Activated CD4-positive, alpha-beta T cell treated with anti-CD3 and anti-CD28 coated beads, Interleukin-2, amount 10 ng/mL, durations not matched to agents 24 days and 14 days (primary cell): ENCODE measurements at places on chromosomes 3 and 15. TPM values are rescaled to one million over a fixed set of nuclear protein-coding genes. Genes with fewer than 3 reads are reported as not detected.
A peak's percentile ranks its signal among the peaks of the same experiment; 100 is the strongest.

Gene SLC35G2
- total RNA-seq = 3.4 and 3.8 TPM in 2 replicates

Gene HTR3E
- not detected in 2 replicates for total RNA-seq

Gene CLRN1
- not detected in 2 replicates for total RNA-seq

Gene BLOC1S6
- 42.8 and 44.8 TPM in 2 replicates for total RNA-seq

Gene ZNF385D
- not detected in 2 replicates for total RNA-seq

Gene ZNF774
- 1.2 and 2.3 TPM in 2 replicates for total RNA-seq

Gene ADAMTS7
- 1.3 TPM in 2 replicates for total RNA-seq

Gene MKRN3
- total RNA-seq = 1.5 and 2.1 TPM in 2 replicates

Gene UCN2
- total RNA-seq = not detected in 2 replicates

DNA sequence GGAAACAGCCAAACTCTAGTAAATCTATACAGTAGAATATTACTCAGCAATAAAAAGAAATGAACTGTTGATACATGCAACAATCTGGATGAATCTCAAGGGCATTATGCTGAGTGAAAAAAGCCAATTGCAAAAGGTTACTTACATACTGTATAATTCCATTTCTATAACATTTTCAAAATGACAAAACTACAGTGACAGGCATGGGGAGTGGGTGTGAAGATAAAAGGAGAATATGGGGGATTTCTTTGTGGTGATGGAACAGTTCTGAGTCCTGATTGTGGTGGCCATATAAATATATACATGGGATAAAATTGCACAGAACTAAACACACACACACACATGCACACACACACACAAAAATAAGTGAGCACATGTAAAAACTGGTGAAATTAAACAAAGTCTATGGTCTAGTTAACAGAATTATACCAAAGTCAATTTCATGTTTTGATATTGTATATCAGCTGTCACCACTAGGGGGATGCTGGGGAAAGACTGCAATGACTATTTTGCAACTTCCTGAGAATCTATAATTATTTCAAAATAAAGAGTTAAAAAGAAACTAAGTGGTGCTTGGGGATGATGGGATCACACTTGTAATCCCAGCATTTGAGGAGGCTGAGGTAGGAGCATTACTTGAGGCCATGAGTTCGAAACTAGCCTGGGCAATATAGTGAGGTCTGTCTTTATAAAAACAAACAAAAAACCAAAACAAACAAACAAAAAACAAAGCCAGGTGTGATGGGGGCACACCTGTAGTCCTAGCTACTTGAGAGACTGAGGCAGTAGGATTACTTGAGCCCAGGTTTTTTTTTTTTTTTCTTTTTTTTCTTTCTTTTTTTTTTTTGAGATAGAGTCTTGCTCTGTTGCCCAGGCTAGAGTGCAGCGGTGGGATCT is 66.0 kb downstream of the SPTSSB start:
- no peak overlapping the region for H3K27ac ChIP-seq
- H3K4me1 ChIP-seq = peaks cover 3% of the 10 kb centered on the region
- peaks cover 1% of the 10 kb centered on the region for H3K36me3 ChIP-seq
- no peak overlapping the region for H3K4me3 ChIP-seq
- DNase-seq = no peak

GRCh38 chr15:100131321-100132224 is 210.2 kb downstream of the ADAMTS17 start:
- H3K4me3 ChIP-seq = peak overlapping the region; percentile 69
- DNase-seq = peak; percentile 72
- no peaks in the 10 kb centered on the region for H3K4me1 ChIP-seq
- H3K27me3 ChIP-seq = peaks cover 3% of the 10 kb centered on the region
- peak overlapping the region; percentile 37 for H3K27ac ChIP-seq

DNA sequence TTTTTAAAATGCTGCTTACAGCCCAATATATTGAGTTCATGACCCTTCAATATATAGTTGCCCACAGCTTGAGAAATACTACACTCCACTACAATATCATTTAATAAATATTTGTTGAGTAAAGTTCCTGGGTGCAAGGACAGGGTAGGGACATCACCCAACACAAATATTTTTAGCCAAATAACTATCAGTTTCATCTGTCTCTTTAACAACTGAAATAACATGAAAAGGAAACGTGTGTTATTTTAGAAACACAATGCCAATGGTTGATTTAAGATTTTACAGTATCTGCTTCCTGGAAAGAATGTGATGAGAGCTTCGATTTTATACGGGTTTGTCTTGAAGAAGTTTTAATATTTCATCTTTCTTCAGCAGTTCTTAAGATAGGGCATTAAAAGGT is 67.7 kb upstream of the CDV3 start:
- no peak for DNase-seq
- peak overlapping the region; percentile 83 for H3K27ac ChIP-seq
- no peaks in the 10 kb centered on the region for H3K27me3 ChIP-seq
- peaks cover 13% of the 10 kb centered on the region for H3K4me1 ChIP-seq

GRCh38 chr3:53506110-53506762 is 11.8 kb downstream of the CACNA1D start:
- H3K4me3 ChIP-seq = no peak overlapping the region
- no peaks in the 10 kb centered on the region for H3K4me1 ChIP-seq
- DNase-seq = no peak
- no peak overlapping the region for H3K27ac ChIP-seq
- H3K27me3 ChIP-seq = peaks cover 34% of the 10 kb centered on the region

DNA sequence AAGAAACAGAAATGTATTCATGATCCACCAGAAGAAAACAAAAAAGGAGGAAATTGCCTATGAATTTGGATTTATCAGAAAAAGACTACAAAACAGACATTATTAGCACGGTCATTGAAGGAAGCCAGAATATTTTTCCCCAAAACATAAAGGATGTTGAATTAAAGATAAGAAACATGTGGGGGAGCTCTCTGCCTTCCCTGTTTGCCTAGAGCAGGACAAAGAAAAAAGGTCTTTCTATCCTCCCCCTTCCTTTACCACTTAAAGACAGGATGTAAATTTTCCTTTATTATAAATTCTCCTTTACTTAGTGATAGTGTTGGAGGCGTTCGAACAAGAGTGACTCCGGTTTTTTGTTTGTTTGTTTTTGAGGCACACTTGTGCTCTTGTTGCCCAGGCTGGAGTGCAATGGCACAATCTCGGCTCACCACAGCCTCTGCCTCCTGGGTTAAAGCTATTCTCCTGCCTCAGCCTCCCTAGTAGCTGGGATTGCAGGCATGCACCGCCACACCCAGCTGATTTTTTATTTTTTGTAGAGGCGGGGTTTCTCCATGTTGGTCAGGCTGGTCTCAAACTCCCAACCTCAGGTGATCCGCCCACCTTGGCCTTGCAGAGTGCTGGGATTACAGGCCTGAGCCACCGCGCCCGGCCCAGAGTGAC is 14.9 kb upstream of the RPN1 start:
- no peak overlapping the region for H3K4me3 ChIP-seq
- no peak for DNase-seq
- H3K27me3 ChIP-seq = peaks cover 20% of the 10 kb centered on the region
- no peak overlapping the region for H3K27ac ChIP-seq

DNA sequence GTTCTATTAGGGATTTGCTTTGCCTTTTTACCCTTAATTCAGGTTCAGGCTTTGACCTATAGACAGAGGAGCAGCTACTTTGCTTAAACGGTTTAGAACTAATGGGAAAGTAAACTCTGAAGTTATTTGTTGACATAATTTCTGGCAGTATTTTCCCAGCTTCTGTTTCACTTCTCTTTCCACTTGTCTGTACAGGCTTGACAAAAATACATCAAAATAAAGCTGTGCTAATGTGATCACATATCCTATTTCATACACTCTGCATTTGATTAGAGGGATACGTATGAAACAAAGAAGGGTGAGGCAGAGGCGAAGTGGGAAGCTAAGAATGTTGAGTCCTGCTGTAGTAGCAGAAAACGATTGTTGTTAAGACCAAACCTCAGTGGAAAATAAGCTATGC is 389.1 kb upstream of the RARB start:
- no peaks in the 10 kb centered on the region for H3K27me3 ChIP-seq
- no peaks in the 10 kb centered on the region for H3K36me3 ChIP-seq
- H3K4me3 ChIP-seq = no peak overlapping the region

DNA sequence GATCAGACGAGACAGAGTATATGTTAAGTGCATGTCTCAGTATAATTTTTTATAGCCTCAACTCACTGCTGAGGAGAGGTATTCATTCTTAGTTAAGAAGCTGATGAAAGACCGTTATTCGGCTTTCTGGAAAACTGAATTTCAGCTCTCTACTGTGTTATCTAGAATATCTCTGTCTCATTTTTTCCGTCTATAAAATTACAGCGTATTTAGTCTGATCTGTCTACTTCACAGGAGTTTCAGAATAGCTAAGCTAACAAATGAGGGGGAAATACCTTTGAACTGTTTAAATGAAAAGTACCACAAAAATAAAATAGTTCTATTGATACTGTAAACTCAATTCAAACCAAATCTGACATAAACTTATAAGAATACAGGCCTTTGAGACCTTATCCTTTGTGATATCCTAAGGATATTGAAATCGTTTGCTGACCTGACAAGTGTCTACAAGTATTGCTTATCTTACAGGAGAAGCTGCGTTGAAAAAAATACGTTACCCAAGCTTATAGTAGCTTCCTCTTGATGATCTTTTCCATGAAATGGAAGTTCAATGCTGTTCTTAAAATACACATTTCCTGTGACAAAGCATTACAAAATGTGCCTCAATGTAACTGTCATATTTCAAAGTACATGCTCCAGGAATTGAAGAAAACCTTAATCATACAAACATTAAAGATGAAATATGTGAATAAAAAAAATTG is 104.6 kb downstream of the IL1RAP start:
- peaks cover 40% of the 10 kb centered on the region for H3K36me3 ChIP-seq
- peaks cover 73% of the 10 kb centered on the region for H3K4me1 ChIP-seq
- peak overlapping the region; percentile 91 for H3K27ac ChIP-seq
- no peaks in the 10 kb centered on the region for H3K27me3 ChIP-seq
- DNase-seq = peak; percentile 63

DNA sequence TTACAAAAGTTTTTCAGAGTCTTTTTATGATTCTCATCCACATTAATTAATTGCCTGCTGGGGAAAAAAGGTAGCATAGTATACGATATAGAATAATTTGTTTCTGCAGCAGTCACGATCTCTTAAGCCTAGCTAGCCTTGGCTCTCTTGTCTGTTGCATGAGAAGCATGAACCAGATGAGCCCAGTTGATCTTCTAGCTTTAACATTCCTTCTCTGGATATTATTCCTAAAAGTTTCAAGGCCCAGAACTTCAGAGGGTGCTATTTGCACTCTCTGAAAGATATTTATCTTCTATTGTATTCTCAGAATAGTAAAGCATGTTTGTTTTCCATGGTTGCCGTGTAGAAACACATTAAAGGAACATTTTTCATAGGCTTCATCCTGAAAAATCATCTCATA is 69.3 kb downstream of the BTLA start:
- H3K27me3 ChIP-seq = no peaks in the 10 kb centered on the region
- DNase-seq = peak; percentile 6
- peaks cover 4% of the 10 kb centered on the region for H3K36me3 ChIP-seq

GRCh38 chr3:124059580-124059979 is 67.7 kb upstream of the ROPN1 start:
- DNase-seq = no peak
- no peaks in the 10 kb centered on the region for H3K36me3 ChIP-seq
- H3K27me3 ChIP-seq = peaks cover 16% of the 10 kb centered on the region
- H3K4me3 ChIP-seq = no peak overlapping the region
- no peak overlapping the region for H3K27ac ChIP-seq

- H3K36me3 ChIP-seq = peaks cover 24% of the 10 kb centered on the region
- H3K4me1 ChIP-seq = peaks cover 46% of the 10 kb centered on the region
- DNase-seq = no peak
- H3K4me3 ChIP-seq = peak overlapping the region; percentile 27
- no peaks in the 10 kb centered on the region for H3K27me3 ChIP-seq
Measured at GRCh38 chr3:16520970-16521881, 7.7 kb upstream of the RFTN1 start.

GRCh38 chr3:100875239-100875638 is 118.0 kb downstream of the ABI3BP start:
- peaks cover 9% of the 10 kb centered on the region for H3K27me3 ChIP-seq
- no peaks in the 10 kb centered on the region for H3K4me1 ChIP-seq
- H3K36me3 ChIP-seq = no peaks in the 10 kb centered on the region
- H3K4me3 ChIP-seq = no peak overlapping the region

DNA sequence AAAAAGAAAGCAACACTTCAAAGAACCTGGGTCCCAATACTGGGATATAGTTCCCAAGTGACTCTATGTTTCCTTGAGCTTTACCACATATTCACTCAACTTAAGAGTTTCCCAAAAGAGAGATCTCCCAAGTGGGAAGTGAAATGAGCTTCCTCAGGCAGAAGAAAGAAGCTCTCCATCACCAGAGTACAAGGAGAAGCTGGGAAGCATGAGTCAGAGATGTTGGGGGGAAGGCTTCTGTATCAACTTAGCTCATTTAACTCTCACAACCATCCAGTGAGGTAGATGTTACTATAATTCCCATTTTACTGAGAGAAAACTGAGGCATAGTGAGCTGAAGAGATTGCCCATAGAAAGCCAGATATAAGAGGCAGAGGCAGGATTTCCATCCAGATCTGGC is 47.0 kb upstream of the TRIM42 start:
- DNase-seq = no peak
- no peak overlapping the region for H3K27ac ChIP-seq
- no peaks in the 10 kb centered on the region for H3K27me3 ChIP-seq
- H3K4me1 ChIP-seq = no peaks in the 10 kb centered on the region
